ENCODE measurements at places on chromosomes 2 and 18.

DNA sequence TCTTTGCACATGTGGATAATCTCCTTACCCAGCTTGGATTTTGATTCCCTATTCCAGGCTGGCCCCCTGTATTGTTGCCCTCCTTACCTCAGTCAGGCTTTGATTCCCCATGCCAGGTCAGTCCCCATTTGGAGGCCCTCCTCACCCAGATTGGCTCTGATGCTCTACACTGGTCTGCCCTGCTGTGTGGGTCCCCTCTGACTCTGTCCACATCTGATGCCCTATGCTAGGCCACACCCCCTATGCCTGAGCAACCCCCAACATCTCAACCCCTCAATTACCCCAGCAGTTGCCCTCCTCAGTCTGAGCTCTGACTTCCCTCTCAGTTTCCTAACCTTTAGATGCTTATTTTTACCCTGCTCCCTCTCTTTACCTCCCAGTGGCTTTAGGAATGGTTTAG is 89.4 kb downstream of the UBR3 start:
- no peak for DNase-seq

DNA sequence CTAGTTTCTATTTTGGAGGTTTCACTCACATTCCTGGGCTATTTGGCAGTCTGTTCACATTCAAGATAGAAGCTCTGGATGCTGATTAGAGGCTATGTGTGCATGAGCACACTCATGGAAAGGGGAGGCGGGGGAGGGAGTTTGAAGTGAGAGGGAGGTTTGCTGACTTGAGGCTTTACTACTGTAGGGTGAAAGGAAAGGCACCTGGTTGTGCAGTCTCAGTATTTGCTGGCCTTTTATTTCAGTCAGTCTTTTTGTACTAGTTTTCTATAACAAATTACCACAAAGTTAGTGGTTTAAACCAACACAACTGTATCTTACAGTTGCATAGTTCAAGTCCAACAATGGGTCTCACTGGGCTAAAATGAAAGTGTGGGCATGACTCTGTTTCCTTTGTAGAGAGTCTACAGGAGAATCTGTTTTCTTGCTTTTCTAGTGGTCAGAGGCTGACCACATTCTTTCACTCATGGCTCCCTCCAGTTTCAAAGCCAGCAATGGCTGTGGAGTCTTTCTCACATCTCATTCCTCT is 47.7 kb upstream of the NR4A2 start:
- no peak for DNase-seq

- DNase-seq: no peak
These were observed 124.3 kb downstream of the ICOS start for GRCh38 chr2:204060841-204061240.

GRCh38 chr2:95695613-95696012 is 103.8 kb downstream of the TRIM43 start:
- DNase-seq: no peak

GRCh38 chr18:54019641-54020040 is 204.8 kb downstream of the MBD2 start:
- no peak for DNase-seq

- DNase-seq: peak; percentile 47
These were observed 215.5 kb upstream of the CWC22 start for GRCh38 chr2:180222644-180223043.

GRCh38 chr18:48867978-48868377 is 82.8 kb downstream of the SMAD7 start:
- DNase-seq: no peak

- peak; percentile 94 for DNase-seq
These were observed 19.4 kb downstream of the TEX44 start for GRCh38 chr2:231612109-231612455.

- no peak for DNase-seq
These were observed 662.3 kb downstream of the IRS1 start for GRCh38 chr2:226137201-226137811.

GRCh38 chr2:167719410-167719809 is 528.0 kb downstream of the STK39 start:
- no peak for DNase-seq

- DNase-seq: no peak
These were observed 12.8 kb upstream of the MAP3K20 start for GRCh38 chr2:173062801-173063200.

DNA sequence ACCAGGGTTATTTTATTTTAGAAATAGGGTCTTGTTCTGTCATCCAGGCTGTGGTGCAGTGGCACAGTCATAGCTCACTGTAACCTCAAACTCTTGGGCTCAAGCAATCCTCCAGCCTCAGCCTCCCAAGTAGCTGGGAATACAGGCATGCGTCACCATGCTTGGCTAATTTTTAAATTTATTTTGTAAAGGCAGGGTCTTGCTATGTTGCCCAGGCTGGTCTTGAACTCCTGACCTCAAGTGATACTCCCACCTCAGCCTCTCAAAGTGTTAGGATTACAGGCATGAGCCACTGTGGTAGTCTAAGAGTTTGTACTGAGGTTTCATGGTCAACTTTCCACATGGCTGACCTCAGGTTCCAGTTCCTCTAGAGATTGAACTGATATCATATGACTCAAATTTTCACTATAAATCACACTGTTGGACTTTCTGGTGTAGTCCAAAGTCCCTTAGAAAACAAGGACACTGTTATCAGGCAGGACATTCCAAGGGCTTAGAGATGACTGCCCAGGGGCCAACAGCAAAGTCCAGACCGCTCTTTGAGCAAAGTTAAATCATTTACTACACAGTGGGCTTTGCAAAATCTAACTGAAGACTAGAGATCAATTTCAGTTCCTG is 82.0 kb upstream of the MEX3C start:
- DNase-seq: no peak

GRCh38 chr2:27855476-27855875 is 34.7 kb downstream of the RBKS start:
- peak; percentile 38 for DNase-seq

DNA sequence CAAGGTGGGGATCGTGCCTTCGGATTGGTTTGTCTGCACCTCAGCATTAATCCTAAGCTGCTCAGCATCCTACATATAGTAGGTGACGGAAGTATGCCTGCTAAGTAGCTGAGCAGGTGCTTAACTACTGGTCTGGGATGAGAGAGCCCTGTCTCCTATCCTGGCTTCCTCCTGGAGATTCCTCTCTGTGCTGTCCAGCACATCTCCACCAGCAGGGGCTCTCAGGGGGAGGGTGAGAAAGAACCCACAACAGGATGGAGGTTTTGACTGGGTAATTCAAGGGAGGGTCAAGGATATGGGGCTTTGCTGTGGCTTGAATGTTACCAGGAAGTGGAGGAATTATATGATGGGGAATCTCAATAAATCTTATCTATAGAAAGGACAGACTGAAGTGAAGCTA is 45.4 kb upstream of the KIF5C start:
- no peak for DNase-seq

GRCh38 chr2:105773568-105773967 is 28.9 kb downstream of the NCK2 start:
- no peak for DNase-seq

DNA sequence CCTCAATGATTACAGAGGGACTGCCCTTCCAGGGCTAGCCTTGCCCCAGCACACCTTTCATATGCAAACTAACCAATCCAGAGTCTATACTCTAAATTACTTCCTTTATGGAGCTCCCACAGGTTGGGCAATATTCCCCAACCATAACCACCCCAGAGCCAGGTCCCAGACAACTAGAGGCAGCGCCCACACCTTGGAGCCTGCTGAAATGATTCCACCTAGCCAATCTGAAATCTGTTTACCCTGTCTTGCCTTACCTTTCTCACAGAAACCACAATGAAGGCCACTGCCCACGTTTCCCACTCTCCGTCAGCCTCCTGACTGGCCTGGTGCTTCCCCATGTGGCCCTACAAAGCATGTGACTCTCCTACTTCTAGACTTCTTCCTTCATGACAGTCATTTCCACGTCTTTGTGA is 62.0 kb downstream of the REEP1 start:
- no peak for DNase-seq

DNA sequence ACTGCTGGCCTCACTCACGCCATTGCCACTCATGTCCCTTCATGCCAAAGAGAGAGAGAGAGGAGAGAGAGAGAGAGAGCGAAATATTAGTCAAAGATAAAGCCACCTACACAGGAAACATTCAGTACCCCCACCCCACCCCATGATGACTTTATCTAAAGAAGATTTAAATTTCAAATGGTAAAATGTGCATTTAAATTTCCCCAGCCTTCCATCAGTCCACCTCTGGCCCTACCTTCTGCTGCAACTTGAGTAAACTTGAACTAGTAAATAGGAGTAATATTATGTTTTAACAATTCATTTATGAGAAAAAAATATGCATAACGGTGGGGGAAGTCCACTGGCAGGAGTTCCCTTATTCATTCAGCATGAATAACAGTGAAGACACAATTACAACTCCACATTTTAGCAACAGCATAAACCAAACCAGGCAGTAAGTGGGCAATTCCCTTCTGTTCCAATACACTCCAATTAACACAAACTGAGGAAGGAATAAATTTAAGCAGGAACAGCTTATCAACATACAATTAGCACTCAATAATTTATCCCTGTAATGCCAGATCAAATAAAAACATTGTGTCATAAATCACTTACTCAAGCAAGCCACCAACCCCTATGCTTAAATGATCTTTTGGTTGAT is 264.2 kb downstream of the LNPK start:
- no peak for DNase-seq

GRCh38 chr2:167478196-167478595 is 589.9 kb downstream of the XIRP2 start:
- no peak for DNase-seq

GRCh38 chr2:168903888-168904287 is 2.8 kb downstream of the G6PC2 start:
- no peak for DNase-seq

DNA sequence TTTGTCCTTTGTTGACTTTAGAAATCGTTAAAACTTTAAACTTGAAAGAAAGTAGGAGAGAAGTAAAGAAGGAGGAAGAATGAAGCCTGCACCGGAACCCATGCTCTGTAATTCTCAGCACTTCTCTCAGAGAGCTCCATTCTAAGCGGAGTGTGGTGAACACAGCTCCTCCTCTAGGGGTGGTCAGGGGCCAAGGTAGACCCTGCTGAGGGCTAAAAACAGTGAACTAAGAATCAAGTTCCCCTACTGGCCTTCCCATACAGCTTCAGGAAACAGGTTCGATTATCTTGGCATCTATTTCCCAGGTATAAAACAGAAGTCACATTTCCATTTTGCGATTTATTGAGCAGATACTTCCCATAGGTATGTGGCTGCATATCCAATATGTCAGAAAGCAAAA is 92.7 kb upstream of the ASAP2 start:
- DNase-seq: no peak
